ENCODE measurements at places on chromosomes 4 and X. TPM values are rescaled to one million over a fixed set of nuclear protein-coding genes. Genes with fewer than 3 reads are reported as not detected.

DNA sequence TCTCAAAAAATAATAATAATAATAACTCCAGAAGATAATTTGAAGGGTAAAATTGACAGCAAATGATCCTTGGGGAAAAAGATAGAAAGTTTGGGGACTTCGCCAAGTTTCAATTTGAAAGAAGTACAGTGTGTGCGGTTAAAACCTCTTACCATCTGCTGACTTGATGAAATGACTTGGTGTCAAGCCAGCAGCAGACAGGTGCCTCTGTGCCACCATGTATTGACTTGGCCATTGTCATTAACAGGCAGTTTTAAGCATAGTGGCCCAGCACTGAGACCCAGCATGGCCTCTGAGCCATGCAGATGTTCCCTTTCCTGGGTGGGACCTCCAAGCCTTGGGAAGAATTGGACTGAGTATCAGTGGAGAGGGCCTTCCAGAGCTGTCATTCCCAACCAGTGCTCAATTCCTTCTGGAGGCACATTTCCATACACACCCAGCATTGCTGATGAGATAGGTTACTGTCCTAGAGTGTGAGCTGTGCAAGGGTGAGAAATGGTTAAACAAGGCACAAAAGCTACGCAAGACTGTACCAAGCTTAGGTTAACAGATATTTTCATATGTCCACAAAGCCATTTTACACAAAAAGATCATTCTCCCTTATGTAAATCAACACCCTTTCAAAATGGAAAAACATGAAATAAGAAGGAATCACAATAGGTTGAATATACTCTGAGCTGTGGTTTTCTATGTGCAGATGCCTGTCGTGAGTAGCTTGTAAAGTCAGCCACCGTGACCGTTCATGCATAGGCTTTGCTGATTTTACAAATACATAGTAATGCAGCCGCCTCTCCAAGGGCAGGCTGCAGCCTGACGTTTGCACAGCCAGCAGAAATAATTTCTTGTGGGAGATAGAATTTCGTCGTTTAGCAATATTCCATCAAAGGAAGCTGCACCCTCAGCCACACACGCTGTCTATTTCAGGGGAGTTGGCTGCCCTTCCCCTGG lies 59.4 kb upstream of the FBXW7 start:
- no peak for DNase-seq

DNA sequence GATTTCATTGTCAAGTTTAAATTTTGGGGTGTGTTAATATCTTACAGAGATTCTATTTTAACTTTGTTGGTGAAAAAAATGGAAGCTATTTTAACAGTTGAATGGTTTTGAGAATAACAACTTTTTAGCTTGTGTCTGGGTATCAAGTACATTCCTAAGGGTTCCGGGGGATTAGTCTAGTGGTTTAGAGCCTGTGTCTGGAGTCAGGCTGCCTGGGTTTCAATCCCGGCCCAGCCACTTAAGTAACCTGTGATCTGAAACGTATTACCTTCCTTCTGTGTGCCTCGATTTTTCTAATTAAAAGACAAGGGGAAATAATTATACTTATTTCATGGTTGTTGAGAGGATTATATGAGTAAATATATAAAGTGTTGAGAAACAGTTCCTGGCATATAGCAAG lies 288.6 kb upstream of the NR3C2 start:
- DNase-seq, result peak; percentile 4

GRCh38 chrX:134797390-134797700 lies 139.1 kb upstream of the PLAC1 start:
- DNase-seq, result no peak

Gene STAP1
- polyA plus RNA-seq, result not detected

Gene CXCL1
- 0.36 TPM for polyA plus RNA-seq

Gene CENPVL2
- polyA plus RNA-seq, result 0.20 TPM

- DNase-seq, result no peak
These were observed 24.1 kb downstream of the SH3KBP1 start for GRCh38 chrX:19863212-19863856.

GRCh38 chr4:168540503-168541265 lies 43.8 kb downstream of the PALLD start:
- no peak for DNase-seq

Gene TLL1
- 1.8 TPM for polyA plus RNA-seq

DNA sequence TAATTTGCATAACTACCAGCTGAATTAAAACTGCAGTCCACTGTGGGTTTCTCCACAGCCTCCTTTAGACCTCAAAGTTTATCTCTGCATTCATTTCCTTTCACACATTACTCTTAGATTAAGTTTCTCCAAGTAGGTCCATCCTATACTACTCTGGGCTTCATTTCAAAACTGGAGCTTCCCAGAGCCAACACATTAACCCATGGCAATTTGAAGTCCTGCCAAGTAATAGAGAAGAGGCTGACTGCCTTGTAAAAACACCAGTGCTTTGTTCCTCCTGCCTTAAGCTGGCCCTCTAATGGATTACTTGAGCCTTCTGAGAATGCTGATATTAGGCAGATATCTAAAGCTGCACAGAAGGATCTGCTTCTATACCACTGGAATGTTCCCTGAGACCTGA lies 997.2 kb upstream of the SLIT2 start:
- DNase-seq, result no peak

DNA sequence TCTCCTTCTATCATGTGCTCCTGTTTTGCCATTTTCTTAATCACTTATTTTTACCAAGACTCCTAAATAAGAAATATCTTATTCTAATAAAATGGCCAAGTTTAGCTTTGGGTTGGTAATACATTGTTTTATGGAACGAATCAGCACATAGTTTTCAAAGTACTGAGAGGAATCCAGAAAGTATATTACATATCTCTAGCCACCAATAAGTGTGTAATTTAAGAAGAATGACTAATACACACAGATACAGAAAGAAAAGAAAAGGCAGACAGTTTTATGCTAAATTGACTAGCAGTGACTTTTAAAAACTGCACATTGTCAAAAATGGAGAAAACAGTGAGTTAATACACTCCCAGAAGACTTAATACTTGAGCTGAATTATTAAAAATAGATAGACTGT lies 167.0 kb upstream of the IL15 start:
- DNase-seq, result no peak

Gene SCML2
- 11.4 TPM for polyA plus RNA-seq

GRCh38 chrX:31057691-31058090 lies 14.2 kb downstream of the FTHL17 start:
- DNase-seq, result no peak

- no peak for DNase-seq
These were observed 4.7 kb downstream of the NUDT6 start for GRCh38 chr4:122917731-122918130.

Gene DDIT4L
- polyA plus RNA-seq, result 2.6 TPM

Gene TRMT2B
- polyA plus RNA-seq, result 10.4 TPM

- no peak for DNase-seq
These were observed 884 bp downstream of the HEPH start for GRCh38 chrX:66164931-66165330.

GRCh38 chr4:47251348-47252135 lies 212.0 kb downstream of the COMMD8 start:
- no peak for DNase-seq

- DNase-seq, result no peak
These were observed 358.4 kb upstream of the CXorf51B start for GRCh38 chrX:146451136-146451535.

DNA sequence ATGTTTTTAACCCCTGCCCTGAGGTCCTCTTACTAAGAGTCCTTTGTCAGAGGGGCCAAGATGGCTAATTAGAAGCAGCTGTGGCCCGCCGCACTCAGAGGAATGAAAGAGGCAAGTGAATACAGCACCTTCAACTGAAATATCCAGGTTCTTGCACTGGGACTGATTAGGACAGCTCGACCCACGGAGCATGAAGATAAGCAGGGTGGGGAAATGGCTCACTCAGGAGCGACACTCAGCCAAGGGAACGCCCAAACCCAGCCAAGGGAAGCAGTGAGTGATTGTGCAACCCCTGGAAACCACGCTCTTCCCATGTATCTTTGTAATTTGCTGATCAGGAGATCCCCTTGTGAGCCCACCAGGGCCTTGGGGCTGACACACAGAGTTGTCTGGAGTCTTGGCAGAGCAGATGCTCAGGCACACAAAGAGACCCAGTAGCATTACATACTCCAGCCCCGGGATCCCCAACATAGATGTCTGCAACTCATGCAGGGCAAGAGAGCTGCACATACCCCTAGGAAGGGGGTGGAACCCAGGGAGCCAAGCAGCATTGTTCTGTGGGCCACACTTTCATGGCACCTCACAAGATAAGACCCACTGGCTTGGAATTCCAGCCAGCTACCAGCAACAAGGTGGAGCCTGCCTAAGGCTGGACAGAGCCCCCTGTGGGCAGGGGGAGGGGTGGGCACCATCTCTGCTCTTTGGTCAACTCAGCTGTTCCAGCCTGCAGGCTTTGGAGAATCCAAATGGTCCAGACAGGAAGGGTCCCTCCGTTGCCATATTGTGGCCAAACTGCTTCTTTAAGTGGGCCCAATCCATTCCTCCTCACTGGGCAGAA lies 23.3 kb downstream of the F8A3 start:
- no peak for DNase-seq

DNA sequence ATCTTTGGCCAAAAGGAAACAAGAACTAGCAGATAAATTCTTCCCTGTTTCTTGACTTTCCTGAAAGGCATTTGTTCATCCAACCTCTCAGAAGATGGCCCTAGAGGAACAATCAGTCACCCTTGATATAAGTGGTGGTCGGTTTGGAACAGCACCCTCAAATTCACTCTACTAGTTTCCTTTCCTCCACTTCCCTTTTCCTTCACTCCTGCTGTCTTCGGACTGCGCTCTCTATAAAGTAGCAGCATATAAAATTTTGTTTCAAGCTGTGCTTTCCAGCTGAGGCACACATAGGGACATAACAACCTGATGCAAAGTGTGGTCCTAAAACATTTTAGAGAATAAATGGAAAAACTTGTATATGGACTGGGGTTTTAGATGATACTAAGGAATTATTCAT lies 29.0 kb upstream of the MOB1B start:
- no peak for DNase-seq

Gene MAGIX
- 4.6 TPM for polyA plus RNA-seq

DNA sequence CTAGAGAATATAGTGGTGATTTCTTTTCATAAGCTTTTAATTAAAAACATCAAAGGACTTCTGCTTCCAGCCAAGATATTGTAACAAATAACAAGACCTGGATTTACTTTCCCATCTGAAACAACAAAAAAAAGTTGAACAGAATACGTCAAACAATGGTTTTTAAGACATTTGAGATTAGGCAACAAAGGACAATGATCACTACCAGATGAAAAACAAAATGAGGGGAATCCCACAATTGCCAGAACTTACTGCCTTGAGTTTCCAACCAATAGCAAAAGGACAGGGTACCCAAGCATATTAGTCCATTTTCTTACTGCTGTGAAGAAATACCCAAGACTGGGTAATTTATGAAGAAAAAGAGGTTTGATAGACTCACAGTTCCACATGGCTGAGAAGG lies 341.4 kb upstream of the INTU start:
- DNase-seq, result no peak

Gene CEP44
- 24.7 TPM for polyA plus RNA-seq

Gene FAM156B
- 17.6 TPM for polyA plus RNA-seq

Gene FAM9B
- 0.32 TPM for polyA plus RNA-seq

Gene LRIT3
- 0.99 TPM for polyA plus RNA-seq

DNA sequence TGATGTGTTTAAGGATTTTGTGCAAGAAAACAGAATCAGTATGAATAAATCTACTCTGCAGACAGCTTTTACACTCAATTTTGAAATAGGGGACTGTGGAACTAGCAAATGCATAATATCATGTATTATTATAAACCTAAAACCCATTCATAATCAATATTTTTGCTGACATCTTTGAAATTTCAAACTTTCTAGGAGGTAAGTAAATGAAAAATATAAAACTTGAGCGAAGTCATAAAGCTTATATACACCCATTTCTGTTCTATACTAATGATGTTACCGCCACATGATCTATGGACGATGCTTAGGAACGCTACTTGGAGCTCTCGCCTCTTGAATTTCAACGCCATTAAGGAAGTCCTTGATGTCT lies 38.1 kb downstream of the ADGRA3 start:
- DNase-seq, result no peak

DNA sequence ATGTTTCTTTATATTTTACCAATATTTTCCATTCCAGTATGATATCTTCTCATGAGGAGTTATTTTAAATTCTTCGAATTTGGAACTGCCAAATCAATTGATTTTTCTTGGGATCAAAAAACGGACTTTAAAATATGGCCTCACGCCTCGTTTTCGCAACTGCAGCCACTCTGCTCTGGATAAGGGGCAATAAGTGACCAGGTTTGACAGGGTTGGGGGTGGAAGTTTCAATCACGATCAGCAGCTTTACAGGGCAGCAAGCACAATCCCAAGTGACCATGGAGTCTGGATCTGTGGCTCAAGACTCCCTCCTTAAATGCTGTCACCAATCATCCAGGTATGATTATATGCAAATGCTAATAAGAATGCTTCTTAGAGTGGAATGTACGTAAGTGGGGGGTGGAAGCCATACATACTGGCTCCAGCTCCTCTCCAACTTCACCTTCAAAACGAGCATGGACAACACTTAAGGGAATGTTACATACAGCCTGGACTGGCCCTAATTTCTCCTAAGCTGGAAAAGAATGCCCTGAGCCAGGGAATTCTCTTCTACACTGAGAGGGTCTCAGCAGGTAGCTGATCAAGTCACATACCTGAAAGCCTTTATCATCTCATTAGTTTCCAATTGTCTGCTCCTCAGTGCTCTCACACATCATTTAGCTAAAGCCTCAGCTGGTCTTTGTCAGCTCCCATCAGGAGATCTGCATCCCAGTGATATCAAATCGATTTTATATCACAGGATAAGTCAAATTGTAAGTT lies 176.9 kb upstream of the DCAF8L1 start:
- no peak for DNase-seq

Gene MECP2
- 33.7 TPM for polyA plus RNA-seq

Gene PDZD4
- polyA plus RNA-seq, result 11.7 TPM

DNA sequence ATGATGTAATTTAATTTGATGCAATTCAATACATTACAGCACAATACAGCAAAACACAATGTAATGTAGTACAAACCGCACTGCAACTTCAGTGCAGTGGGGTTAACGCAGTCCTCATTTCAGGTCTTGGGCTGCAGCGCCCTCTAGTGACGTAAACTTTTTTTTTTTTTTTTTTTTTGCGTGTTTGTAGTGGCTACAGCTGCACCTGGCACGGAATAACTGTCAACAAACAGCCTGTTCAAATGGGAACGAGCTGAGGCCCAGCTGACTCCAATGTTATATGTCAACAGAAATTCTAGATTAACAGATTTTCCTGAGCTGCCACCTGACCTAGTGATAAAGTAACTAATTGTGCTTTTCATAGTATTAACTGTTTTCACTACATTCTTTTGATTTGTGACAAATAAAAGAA lies 33.5 kb upstream of the RASSF6 start:
- DNase-seq, result peak; percentile 43

Gene STS
- 6.2 TPM for polyA plus RNA-seq

GRCh38 chrX:103585411-103586313 lies at the start of gene TCEAL4:
TCEAL4 (plus strand) TSS chrX:103585515; CDS start chrX:103586676, 1,161 bp downstream.
- peak; percentile 44 for DNase-seq

DNA sequence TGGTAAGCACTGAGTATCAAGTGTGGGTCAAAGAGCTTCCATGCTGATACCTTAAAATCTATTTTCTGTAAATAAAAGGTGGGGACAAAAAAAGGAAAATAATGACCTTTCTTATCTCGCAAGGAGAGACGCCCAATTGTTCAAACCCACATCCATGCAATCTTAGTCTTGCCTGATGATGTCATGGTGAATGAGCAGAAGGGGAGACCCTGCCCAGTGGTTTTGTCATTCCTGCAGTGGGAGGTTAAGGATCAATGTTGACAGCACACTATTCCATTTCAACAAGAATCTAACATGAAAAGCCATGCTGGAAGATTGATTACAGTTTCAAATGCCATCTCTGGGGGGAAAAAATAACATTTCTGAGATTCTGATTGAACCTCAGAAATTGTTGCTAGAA lies 40.7 kb upstream of the PUDP start:
- no peak for DNase-seq

Data from renal pelvis (tissue), 12 donors.